ENCODE measurements at places on chromosomes 6 and 20. TPM values are rescaled to one million over a fixed set of nuclear protein-coding genes. Genes with fewer than 3 reads are reported as not detected.

OR12D3 gene
- not detected for total RNA-seq

NNAT gene
- total RNA-seq = 0.13 TPM

RBM24 gene
- total RNA-seq = 0.39 TPM

TCEA2 gene
- total RNA-seq = 17.5 TPM

TNFRSF21 gene
- 0.26 TPM for total RNA-seq

TMEM170B gene
- total RNA-seq = 2.5 TPM

BCKDHB gene
- 22.6 TPM for total RNA-seq

ECI2 gene
- 102 TPM for total RNA-seq

VSX1 gene
- total RNA-seq = not detected

PTCHD4 gene
- 0.54 TPM for total RNA-seq

EPHA7 gene
- not detected for total RNA-seq

CRISP3 gene
- total RNA-seq = not detected

RIN2 gene
- total RNA-seq = 67.8 TPM

JPH2 gene
- total RNA-seq = 0.22 TPM

BTN1A1 gene
- not detected for total RNA-seq

GPR63 gene
- 0.11 TPM for total RNA-seq

EFCAB8 gene
- 0.22 TPM for total RNA-seq

SCUBE3 gene
- 3.4 TPM for total RNA-seq

SEL1L2 gene
- total RNA-seq = not detected

BMP6 gene
- 4.2 TPM for total RNA-seq

ENPP4 gene
- total RNA-seq = 1.6 TPM

COL9A1 gene
- total RNA-seq = under 0.01 TPM

PHACTR2 gene
- 230 TPM for total RNA-seq

ABCF1 gene
- 45.6 TPM for total RNA-seq

ZC2HC1B gene
- 0.26 TPM for total RNA-seq

TRAPPC3L gene
- 0.11 TPM for total RNA-seq

GLP1R gene
- total RNA-seq = not detected

SLC22A2 gene
- total RNA-seq = not detected

LST1 gene
- not detected for total RNA-seq

NKX2-4 gene
- not detected for total RNA-seq

TFEB gene
- 4.4 TPM for total RNA-seq

ANKRD66 gene
- total RNA-seq = not detected

SMPD2 gene
- total RNA-seq = 12.9 TPM

AIF1 gene
- not detected for total RNA-seq

PLTP gene
- 18.3 TPM for total RNA-seq

WTAP gene
- 188 TPM for total RNA-seq

MAS1 gene
- total RNA-seq = not detected

RIOK1 gene
- total RNA-seq = 12.6 TPM

TEAD3 gene
- total RNA-seq = 7.2 TPM

RGS17 gene
- 1.1 TPM for total RNA-seq

Measured in articular chondrocyte of knee joint (primary cell).